ENCODE measurements at places on chromosomes 7 and 10.
A peak's percentile ranks its signal among the peaks of the same experiment; 100 is the strongest.

DNA sequence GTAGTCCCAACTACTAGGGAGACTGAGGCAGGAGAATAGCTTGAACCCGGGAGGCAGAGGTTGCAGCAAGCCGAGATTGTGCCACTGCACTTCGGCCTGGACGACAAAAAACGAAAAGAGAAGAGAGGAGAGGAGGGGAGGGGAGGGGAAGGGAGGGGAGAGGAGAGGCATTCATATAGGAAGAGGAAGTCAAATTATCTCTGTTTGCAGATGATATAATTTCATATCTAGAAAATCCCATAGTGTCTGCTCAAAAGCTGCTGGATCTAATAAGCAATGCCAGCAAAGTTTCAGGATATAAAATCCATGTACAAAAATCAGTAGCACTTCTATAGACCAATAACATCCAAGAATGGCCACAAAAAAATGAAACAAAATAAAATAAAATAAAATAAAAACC is 120.3 kb downstream of the LMBR1 start:
- no peak for DNase-seq

GRCh38 chr7:39461263-39461820 is 104.9 kb upstream of the YAE1 start:
- DNase-seq = no peak

DNA sequence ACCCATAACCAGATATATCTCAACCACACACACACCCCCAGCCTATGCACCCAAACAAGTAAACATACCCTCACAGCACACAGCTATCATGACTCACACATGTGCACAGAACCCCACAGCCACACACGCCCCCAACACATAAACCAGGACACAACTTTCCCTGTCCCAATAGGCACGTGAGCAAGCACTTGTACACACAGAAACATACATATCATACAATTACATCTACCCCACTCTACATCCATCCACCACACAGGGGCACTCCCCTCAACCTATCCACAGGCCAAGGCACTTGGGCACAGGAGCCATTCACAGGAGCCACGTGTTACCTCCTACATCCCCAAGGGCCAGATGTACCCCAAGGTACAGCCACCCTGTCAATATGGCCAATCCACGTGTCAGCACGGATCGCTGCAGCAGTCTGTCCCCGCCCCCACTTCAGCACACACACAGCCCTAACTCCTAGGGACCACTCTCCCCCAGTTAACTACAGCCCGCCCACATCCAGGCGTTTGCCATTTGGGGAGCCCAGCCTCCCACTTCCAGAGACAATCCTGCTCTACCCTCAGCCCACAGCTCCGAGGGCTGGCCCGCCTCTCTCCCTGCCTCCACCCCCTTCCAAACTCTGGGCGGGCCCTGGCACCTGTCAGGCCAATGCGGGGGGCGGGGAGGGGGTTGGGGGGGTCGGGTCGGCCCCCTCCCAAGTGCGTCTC is 163.5 kb downstream of the SH3PXD2A start:
- DNase-seq = no peak

GRCh38 chr10:5971886-5972285 is 5.5 kb downstream of the IL15RA start:
- DNase-seq = no peak

- DNase-seq = no peak
Measured at GRCh38 chr10:132765435-132765834, 20.5 kb downstream of the NKX6-2 start.

DNA sequence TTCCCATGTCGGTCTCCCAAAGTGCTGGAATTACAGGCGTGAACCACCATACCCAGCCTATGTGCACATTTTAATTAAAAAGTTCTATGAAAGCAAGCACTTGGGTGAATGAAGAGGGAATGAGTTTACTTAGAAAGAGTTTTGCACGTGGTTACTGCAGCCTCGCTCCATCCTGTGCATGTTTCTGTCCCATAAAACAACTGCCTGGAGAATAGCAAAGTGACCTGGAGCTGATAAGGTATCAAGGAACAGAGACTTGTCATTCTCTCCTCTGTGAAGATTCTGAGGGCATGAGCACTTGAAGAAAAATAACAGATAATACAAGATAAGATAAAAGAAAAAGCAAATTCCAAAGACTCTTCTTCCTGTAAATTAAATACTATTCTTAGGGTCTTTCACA is 112.2 kb upstream of the JCAD start:
- no peak for DNase-seq

DNA sequence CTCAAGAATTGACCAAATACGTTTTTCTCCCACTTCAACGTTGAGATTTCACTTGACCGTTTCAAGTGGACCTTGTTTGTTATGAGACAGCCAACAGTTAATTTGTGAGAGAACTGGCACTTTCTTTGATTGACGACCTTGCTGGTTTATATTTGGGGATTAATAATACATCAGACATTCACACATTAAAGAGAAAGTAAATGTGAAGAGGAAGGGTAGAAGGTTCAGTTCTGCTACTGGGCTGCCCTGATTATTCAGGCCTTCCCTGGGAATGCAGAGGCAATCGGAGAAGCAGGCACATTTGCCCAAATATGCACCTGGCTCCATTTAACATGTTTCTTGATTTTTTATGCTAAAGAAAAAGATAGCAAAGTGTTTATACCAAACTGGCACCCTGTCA is 114.1 kb downstream of the POU6F2 start:
- no peak for DNase-seq

- no peak for DNase-seq
Measured at GRCh38 chr7:106365252-106366005, 80.6 kb upstream of the NAMPT start.

GRCh38 chr7:70779321-70779720 is 352.6 kb upstream of the GALNT17 start:
- DNase-seq = no peak

GRCh38 chr10:9158675-9159074 is 1104.2 kb downstream of the GATA3 start:
- no peak for DNase-seq

- DNase-seq = peak; percentile 49
Measured at GRCh38 chr10:48605786-48606529, 1.1 kb upstream of the ARHGAP22 start.

DNA sequence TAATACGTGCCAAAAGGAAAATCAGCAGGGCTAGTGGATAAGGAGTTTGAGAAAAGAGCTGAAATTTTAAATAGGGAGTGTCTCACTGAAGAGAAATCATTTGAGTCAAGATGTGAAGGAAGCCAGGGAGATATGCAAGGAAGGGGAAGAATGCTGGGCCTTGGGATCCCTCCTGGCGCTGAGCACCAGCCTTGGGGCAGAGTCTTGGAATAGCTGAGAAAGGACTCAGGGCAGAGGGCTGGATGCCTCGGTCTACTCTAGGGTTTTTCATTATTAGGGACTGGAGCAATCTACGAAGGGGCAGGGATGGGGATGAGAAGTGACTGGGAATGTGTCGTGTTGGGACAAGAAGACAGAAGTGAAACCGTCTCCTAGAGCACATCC is 484 bp downstream of the ZWINT start:
- no peak for DNase-seq

DNA sequence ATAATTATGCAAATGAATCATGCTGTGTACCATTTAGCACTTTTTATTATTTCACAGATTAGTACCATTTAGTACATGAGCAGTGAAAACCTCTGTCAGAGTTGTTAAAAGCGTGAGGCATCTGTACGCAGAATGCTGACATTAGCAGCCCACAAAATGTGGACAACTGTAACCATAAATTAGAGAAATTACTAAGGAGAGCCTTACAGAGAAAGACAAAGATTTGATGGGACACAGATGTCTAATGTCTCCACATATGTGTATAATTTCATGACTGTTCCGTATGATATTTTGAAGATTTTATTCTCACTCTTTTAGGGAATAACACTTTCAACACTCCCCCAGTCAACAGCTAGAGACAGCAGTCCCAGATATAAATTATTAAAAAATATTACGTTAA is 414.0 kb upstream of the ANKRD30A start:
- DNase-seq = peak; percentile 53

DNA sequence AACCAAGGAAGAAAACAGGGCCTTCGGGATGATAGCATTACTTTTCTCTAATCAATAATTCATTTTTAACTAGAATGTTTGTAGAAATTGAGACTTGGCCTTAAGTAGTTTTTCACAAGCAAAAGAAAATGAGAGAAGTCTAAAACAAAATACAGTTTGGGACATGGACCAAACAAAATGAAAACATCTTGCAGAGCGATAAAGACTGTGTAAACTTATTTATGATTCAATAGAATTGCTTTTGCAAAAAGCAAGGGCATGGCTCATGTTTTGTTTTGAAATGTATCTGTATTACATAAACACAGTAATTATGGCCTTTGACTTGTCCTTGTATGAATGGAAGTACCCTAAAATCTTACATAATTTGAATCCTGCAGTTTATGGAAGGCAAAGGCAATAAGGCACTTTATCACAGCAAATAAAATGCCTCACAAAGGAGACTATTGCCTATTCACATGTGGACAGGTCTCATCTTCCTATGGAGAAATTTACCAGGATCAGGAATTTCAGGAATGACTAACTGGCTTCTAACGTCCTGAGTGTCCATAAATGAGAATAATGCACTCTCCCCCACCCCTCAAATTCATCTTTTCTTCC is 295.2 kb downstream of the PTEN start:
- no peak for DNase-seq

GRCh38 chr10:73465978-73466726 is 29.7 kb downstream of the PPP3CB start:
- DNase-seq = no peak

GRCh38 chr10:62456611-62457101 is 82.5 kb downstream of the ZNF365 start:
- peak; percentile 52 for DNase-seq

- no peak for DNase-seq
Measured at GRCh38 chr10:125980521-125981035, 84.2 kb downstream of the FANK1 start.

DNA sequence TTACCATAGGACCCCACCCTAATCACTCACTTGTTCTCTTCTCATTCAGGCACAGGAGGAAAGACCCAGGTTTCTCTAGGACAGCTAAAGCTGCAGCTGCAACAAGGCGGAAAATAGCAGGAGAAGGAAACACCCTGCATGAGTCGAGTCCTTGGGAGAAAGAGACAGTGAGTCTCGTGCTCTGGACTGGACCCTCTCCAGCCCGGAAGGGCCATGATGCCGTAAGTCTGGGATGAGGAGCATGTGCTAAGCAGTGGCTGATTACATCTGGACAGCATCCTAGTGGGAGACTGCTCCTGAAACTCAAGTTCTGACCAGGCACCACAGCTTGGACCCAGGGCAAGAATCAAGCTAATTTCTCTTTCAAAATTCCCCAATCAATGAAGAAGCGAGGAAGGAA is 39.4 kb downstream of the FBXW4 start:
- DNase-seq = no peak

DNA sequence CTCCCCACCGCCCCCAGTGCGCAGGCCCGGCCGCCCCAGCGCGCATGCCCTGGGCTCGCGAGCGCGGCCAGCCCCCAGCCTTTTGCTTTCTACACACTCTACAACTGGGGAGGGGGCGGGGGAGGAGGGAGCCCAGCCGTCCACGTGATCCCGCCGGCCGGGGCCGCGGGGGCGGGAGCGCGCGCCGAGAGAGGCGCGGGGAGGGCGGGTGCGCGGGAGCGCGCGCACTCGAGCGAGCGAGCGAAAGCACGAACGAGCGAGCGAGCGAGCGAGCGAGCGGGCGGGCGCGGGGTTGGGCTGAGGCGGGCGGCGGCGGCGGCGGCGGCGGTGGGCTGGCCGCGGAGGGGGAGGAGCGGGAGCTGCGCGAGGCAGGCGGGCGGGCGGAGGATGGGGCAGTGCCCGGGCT is at the start of gene AUTS2:
Gene AUTS2, plus strand, starts transcription at position 395 of the 406 bp plus-strand sequence. CDS start 1,179 bp downstream, outside the sequence.
- peak; percentile 96 for DNase-seq

- DNase-seq = peak; percentile 35
Measured at GRCh38 chr10:89389254-89389653, 3.2 kb upstream of the IFIT1 start.

- no peak for DNase-seq
Measured at GRCh38 chr7:716222-716621, 10.3 kb upstream of the DNAAF5 start.

DNA sequence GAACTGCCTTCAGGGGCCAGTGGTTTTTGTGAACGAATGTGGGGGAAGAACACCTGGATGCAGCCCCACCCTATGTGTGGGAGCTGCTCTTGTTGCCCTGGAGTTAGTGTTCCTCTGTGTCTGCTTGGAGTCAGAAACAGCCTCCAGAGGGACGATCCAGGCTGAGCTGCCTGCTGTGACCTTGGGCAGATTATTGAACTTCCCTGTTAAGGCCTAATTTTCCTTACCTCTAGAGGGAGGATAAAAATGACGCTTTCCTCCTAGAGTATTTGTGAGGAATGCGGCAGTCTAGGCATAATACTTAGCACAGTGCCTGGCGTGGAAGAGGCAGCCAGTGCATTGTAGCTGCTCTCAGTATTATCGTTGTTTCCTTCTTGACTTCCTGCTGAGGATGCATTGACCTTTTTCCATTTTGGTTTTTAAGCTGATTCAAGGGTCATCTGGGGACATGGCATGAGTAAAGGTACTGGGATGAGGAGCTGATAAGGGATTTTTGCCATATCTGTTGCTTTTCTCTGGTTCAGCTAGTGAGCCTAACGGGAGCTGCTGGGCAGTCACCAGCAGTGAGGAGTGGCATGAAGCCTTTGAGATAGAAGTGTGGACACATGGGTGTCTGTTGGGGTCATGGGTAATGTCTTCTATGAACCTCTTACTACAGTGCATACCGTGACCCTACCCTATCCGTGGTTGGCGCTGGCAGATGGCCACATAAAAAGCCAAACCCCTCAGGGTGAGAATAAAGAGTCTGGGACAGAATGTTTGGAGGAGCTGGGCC is 6.4 kb downstream of the ZFYVE27 start:
- DNase-seq = no peak

GRCh38 chr7:29826530-29826822 is 20.2 kb downstream of the WIPF3 start:
- no peak for DNase-seq

GRCh38 chr7:153084278-153084677 is 324.7 kb downstream of the ACTR3B start:
- no peak for DNase-seq

DNA sequence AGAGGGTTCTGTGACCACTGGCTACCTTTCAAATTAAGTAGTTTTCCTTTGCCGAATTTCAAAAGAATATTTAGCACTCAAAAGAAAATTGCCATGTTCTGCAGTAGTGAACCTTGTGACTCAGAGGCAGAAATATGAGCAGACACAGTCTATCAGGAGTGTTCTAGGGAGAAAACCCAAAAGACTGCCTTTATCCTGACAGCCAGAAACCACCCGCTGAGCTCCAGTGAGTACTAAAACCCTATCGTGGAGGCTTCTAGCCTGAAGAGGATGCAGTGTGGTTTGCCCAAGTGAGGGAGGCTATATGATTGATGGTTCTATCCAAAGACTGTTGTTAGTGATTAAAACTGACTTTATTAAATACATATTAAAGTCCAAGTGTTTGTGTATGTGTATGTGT is 21.9 kb downstream of the CHRM2 start:
- no peak for DNase-seq

- DNase-seq = no peak
Measured at GRCh38 chr7:100211342-100211780, 8.4 kb upstream of the PVRIG start.

GRCh38 chr10:50565301-50566083 is 58.3 kb downstream of the SGMS1 start:
- no peak for DNase-seq
